ENCODE measurements at places on chromosomes 5 and 9. TPM values are rescaled to one million over a fixed set of nuclear protein-coding genes. Genes with fewer than 3 reads are reported as not detected.

The PSAT1 gene
- polyA plus RNA-seq, result 5.2 TPM

The HACD4 gene
- 4.4 TPM for polyA plus RNA-seq

The CCL28 gene
- 13.1 TPM for polyA plus RNA-seq

The CSF1R gene
- 0.10 TPM for polyA plus RNA-seq

The RALGPS1 gene
- 8.0 TPM for polyA plus RNA-seq
